Activated T-helper 1 cell treated with anti-CD3 and anti-CD28 coated beads, Interleukin-12 subunit alpha, Interleukin-12 subunit beta, Interleukin-2, Interleukin-4 antibody, amounts not matched to agents 30 ng/mL and 10 ng/mL and 1 ng/mL, durations not matched to agents 14 hours and 24 hours and 36 hours (primary cell): ENCODE measurements at places on chromosomes 11 and 22. TPM values are rescaled to one million over a fixed set of nuclear protein-coding genes. Genes with fewer than 3 reads are reported as not detected.
A peak's percentile ranks its signal among the peaks of the same experiment; 100 is the strongest.

DNA sequence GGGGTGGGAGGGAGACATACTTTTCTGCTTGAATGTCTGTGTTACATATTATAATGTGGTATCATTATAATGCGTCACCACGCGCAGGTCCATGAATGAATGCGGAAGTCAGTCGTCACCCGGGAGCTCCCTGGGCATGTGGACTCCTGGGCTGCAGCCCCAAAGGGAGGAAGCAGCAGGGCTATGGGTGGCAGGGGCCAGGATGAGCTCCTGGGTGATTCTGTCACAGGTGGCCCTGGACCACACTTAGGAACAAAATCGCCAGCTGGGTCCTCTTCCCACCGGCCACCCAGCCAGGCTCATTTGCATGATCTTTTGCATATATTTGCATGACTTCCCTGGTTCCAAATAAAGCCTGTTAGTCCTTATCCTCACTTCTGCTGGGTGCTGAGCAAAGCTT, 51.2 kb downstream of the KCNJ4 start:
- no peak for DNase-seq

DNA sequence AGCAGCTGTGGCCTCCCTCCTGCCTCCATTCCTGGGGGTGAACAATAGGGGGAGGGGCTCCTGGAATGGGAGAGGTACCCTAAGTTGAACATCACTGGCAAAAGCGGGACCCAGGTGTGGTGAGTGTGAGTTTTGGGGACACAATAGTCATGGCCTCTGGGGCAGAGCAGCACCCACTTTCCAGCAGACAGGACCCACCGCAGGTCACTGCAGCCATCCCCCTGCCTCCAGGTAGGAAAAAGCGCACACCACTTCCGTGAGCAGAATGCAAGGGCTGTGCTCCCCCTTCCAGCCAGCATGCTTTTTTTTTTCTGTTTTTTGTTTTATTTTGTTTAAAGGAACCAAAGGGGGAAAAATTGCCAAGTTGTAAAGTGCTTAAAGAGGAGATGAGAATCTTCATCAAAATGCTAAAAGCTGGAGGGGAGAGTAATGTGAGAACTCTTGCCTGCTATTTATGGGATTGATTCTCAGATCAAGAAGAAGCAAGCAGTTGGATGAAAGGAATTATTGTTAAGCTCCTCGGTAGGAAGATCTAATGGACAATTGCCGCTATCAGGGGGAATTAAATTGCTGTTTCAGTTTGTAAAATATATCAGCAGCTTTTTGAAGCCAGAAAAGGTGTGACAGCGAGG, 152.9 kb downstream of the FEZ1 start:
- DNase-seq, result no peak

- peak; percentile 14 for DNase-seq
Measured at GRCh38 chr11:78715639-78716311, 141.1 kb upstream of the NARS2 start.

- no peak for DNase-seq
Measured at GRCh38 chr11:75189911-75190310, 39.0 kb downstream of the SLCO2B1 start.

The CDPF1 gene
- total RNA-seq, result 9.5 and 14.2 TPM in 2 replicates
